Right renal cortex interstitium (tissue), 3 donors: ENCODE measurements at places on chromosomes 7 and 10.
A peak's percentile ranks its signal among the peaks of the same experiment; 100 is the strongest.

GRCh38 chr7:132065193-132065988, 509.0 kb upstream of the PODXL start:
- no peak for DNase-seq

DNA sequence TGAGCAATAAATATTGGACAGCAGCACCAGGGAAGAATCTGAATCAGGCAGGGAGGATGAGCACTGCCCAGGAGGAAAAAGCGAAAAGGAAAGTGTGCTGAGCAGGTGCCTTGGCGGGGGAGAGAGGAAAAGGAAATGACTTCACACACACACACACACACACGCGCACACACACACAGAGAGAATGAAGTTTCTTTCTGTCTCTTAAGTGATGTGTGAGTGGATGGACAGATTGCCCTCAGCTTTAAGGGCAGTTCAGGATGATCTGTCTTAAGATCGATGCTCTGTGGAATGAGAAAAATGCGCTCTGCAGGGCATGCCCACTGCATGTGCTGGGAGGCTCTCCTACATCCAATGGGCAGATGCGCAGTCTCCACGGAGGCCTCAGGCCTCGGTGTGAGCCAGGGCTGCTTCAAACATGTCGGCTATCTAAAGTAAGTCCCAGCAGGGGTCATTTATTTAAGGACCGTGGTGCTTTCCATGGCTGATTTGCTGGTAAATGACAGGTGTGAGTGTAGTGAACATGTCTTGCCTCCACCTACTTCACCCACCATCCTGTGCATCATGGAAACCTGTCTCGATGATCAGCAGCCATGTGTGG, 2.5 kb upstream of the ACBD5 start:
- DNase-seq, result no peak

GRCh38 chr7:100437150-100438100, 1.1 kb upstream of the PPP1R35 start:
- no peak for DNase-seq

DNA sequence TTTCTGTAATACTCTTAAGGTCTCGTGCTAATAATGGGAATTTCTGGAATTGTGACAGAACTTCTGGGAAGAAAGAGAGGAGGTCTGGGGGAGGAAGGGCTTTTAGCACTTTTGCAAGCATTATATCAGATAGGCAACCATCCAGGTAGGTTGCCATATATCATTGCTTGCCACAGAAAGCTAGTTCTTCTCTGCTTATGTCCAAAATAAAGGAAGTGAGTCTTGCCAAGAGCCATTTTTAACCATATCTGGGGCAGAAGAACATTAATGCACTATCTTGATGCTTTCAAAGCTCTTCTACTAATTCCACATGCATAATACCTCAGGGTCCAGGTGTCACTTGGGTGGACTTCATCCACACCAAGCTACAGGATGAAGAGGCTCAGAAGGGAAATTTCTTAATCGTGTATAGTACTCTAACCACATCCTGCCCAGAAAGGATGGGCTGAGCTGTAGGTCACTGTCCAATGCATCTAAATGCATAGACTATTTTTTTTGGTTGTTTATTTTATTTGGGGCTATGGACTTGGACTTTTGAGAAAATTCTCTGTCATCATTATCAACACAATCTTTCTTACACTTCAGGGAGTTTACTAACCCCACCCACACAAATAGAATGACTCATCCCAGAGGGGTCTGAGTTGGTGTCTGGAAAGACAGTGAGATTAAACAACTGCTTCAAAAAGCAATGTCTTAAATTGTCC, 68.9 kb upstream of the ADO start:
- no peak for DNase-seq

DNA sequence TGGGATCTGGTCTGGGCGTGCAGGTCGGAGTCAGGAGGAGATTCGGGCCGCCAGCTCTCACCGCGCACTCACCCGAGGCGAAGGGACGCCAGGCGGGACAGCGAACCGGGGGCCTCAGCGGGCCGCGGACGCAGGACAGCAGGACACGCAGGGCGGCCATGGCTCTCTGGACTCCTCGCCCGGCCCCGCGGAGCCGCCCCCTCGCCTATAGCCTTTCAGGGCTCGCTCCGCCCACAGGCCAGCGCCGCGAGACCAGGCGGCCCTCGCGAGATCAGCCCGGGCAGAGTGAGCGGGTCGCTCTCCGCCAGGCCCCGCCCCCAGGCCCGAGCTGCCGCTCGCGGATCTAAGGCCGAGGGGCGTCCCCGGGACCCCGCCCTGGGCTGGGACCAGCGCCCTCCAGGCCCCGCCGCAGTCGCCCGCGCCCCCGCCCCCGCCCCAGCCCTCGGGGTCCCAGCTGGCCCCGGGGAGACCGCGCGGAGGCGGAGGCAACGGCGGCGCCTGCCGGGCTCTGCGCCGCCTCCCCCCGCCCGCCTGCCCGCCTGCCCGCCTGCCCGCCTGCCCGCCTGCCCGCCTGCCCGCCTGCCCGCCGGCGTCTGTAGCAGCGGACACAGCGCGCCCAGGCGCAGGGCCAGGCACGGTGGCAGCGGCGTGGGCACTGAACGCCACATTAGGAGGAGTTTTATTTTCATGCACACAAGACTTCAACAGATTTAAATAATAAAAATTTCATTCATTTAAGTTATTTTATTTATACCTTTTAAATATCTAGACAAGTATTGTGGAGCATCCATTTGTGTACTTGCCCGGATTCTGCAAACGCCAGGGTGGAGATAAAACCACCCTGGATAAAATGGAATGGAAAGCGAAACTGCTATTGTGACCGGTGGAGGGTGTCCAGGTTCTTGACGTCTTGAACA, at the start of gene ECHS1:
Gene ECHS1, minus strand, starts transcription at position 181 of the 917 bp plus-strand sequence. Its CDS starts 21 bp downstream, at position 160.
- DNase-seq, result peak; percentile 93

- DNase-seq, result no peak
Observed at GRCh38 chr7:41910940-41911600, 208.2 kb upstream of the INHBA start.

DNA sequence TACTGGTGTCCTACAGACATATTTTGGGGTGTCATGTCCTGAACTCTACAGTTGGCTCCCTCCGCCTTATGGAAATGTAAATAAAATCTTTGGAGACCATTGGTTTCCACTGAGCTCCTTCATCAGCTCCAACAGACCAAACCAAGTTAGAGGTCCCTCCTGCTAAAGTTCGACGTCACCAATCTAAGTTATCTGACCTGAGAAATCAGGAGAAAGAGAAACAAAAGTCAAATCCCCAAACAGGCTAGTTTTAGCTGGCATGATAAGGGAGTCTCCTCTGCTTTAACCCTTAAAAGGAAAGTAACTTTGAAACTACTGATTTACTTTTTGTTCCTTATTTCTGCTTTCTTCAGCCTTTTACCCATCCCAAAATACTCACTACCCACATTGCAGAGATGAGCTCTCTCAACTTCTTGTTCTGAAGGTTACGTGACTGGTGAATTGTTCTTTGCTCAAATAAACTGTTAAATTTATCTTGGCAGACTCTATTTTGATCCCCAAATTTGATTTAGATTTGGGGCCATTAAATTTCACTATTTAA, 39.9 kb downstream of the AVL9 start:
- DNase-seq, result no peak

DNA sequence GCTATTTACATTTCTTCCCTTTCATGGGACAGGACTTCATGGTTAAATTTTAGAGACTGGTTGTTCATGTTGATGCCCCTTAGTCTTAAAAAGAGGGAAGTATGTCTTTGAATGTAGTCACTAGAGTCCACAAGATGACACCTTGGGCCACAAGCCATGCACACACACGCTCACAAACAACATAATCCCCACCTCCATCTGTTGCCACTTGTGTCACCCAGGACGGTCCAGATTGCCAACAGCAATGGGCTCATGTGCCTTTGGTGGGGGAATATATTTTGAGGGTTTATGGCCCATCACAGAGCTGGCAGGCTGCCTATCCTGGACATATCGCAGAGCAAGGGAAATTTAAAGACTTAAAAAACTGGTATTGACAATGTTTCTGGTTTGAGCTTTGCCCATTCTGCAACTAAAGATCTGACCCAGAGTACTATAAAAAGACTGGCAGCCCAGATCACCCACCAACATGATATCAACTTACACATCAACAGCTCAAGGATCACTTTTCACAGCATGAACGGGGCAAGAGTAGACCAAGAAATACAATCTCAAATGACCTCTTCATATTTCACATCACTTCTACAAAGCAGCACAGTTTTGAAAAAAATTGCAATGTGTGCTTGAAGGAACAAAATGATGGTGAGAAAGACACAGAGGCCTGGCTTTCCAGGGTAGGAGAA, 50.5 kb downstream of the STRA8 start:
- DNase-seq, result no peak

- no peak for DNase-seq
Observed at GRCh38 chr7:2022737-2023250, 210.0 kb downstream of the MAD1L1 start.

- no peak for DNase-seq
Observed at GRCh38 chr10:88793712-88794299, 8.7 kb upstream of the LIPM start.

GRCh38 chr10:6204063-6204340, 1.3 kb downstream of the PFKFB3 start:
- no peak for DNase-seq

GRCh38 chr10:121800146-121800545, 127.7 kb downstream of the ATE1 start:
- no peak for DNase-seq

DNA sequence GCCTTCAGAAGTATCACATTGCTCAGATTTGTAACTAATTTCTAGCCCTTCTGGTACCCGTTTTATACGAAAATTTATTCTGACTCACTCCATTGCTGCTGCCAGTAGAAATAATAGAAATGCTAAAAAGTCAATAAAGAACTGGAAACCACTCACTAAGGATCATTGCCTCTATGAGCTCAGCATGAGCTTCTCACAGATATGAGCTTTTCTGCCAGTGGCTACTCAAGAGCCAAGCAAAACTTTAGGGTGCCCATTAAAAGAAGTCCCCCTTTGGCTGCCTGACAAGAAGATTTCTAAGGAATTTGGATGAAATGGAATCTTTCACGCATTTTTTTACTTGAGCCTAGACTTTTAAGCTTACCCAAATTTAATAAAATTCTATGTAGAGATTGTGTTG, 52.5 kb downstream of the GPR37 start:
- no peak for DNase-seq

- no peak for DNase-seq
Observed at GRCh38 chr7:155190688-155191087, 107.0 kb upstream of the INSIG1 start.

GRCh38 chr10:60728056-60728455, 50.2 kb upstream of the CDK1 start:
- DNase-seq, result no peak

DNA sequence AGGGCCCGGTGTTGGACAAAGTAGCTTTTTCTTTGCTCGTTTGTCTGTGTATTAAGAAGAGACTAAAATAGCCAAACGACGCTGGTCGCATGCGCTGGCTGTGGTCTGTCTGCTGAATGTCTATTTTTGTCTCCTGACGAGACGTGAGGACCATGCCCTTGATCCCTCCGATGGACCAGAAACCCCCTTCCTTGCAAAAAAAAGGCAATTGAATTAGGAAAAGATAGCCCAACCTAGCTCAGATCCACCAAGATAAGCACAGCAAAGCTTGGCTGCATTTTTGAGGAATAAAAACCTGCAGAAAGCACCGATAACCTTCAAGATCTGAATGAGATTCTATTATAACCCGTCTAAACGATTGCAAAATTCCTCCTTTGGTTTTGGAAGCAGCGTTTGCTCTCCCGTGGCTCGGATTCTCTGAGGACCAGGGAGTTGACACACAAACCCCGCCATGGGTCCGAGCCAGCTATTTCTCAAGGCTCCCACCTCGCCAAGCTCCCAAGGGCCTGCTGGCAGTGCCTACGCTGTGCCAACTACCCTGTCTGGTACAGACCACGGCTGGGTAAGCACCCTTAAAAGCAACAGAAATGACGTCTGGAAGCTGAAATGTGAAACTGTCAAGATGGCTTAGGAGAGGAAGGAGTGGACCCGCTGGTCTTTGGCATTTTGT, 17.7 kb upstream of the TTYH3 start:
- DNase-seq, result no peak

- DNase-seq, result no peak
Observed at GRCh38 chr10:77927402-77928246, 1.1 kb upstream of the DLG5 start.

DNA sequence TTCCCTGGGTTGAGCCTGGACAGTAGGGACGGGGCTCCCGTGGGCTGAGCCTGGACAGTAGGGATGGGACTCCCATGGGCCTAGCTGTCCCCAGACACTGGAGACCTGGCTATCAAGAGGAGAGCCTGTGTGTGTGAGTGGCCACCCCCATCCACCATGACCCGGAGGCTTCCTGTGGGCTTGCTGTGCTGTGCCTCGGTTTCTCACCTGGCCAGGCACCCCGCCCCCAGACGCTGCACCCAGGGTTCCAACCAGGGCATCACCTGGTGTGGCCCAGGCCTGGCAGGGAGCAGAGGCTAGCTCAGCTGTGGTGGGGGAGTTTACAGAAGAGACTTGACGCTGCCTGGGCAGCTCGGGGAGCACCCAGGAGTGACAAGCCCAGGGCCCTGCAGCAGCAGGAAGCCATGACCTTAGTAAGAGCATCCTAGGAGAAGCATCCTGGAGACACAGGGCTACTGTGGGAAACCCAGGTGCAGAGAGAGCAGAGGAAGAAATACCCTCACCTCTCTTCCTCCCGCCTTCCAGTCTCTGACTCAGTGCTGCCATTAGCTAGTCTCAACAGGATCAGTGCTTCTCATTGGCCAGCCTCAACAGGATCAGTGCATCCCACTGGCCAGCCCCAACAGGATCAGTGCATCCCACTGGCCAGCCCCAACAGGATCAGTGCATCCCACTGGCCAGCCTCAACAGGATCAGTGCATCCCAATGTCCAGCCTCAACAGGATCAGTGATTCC, 61.0 kb downstream of the PDGFA start:
- no peak for DNase-seq

- no peak for DNase-seq
Observed at GRCh38 chr7:135200821-135201331, 10.4 kb downstream of the WDR91 start.

DNA sequence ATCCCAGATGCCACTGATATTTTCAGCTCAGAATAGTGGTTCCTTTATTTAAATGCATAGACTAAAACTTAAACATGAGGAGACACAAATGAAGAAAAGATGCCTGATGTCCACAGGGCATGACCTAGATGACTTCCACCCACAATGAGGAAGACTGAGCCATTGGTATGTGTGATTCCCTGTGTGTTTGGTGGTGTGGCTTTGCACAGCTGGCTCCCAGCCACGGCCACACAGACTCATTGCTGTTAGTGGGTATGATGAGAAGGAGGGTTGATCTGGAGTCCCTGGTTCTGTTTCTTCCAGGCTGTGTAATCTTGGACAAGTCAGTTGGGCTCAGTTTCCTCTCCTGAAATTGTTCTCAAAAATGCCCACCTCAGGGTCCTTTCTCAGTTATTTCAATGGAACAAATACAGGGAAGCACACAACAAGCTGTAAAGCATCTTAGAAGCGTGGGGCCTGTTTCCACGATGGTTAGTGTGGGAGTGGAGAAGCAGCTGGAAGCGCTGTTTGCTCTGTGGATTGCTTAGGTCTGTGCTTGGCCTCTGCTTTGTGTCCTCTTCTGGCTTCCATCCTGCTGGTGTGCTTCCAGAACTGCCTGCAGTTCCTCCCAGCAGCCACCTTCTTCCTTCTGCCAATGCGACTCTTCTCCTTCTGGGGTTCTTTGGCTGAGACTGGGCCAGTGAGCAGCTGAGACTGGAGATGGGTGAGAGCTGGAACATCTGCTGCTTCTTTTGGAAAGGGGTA, 303.7 kb downstream of the BMPER start:
- DNase-seq, result no peak

GRCh38 chr10:43922335-43923280, 273.9 kb upstream of the ZNF32 start:
- no peak for DNase-seq
